Kasumi-1 (cell line): ENCODE measurements at places on chromosomes 16 and 17.
A peak's percentile ranks its signal among the peaks of the same experiment; 100 is the strongest.

GRCh38 chr16:27482397-27483087 is 67.2 kb downstream of the GTF3C1 start:
- no peak for DNase-seq

DNA sequence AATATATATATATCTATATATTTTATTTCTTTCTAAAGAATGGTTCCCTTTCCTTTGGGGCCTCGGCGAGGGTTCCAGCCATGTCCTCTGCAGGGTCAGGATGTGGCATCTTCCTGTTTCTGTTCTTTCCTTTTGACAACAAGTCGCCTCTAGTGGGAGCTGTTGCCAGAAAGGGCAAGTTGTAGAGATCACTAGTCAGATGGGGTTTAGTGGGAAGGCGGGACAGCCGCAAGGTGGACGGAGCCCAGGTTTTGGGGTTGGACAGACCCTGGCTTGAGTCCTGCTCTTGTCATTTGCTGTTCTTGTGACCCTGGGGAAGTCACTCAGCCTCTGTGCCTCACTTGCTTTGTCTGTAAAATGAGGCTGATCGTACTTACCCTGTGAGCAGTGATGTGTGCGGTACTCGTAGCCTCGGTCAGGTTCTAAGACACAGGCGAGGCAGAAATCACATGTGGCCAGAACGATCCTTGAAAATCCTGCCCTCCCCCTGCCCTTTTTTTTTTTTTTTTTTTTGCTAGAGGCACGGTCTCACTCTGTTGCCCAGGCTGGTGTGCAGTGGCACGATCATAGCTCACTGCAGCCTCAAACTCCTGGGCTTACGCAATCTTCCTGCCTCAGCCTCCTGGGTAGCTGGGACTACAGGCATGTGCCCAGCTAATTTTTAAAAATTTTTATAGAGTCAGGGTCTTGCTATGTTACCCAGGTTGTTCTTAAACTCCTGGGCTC is 80.1 kb downstream of the ABCC6 start:
- peak; percentile 64 for DNase-seq

GRCh38 chr17:48198950-48199541 is 91.5 kb downstream of the SNX11 start:
- no peak for DNase-seq

DNA sequence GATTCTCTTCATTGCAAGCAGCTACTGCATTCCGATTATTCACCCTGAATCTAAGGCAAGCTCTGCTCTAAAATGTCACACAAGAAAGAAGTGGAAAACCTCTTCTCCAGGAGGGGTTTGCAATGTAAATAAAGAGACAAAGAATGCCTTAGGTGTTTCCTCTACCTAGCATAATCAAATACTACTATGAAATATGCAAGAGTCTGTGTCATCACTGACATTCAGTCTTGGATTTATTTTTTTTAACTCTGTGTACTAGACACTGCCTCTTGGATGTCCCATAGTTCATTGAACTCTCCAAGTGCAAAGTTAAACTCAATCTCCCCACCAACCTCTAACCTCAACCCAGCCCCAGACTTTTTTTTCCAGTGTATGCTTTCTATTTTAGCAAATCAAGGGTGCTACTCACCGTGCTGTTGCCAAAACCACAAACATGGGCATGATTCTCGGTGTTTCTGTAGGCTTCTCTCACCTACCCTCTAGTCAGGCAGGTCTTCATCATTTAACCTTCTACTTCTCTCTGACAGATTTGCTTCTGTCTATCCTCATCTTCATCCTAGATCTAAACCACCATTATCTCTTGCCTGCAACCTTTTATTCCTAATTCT is 329.1 kb downstream of the CDH13 start:
- no peak for DNase-seq

GRCh38 chr16:4115209-4115948 is 863 bp downstream of the ADCY9 start:
- DNase-seq = peak; percentile 28

- no peak for DNase-seq
These were observed 8.8 kb downstream of the PMM2 start for GRCh38 chr16:8806272-8806983.

GRCh38 chr17:62085511-62086408 is 20.7 kb upstream of the MED13 start:
- no peak for DNase-seq

- no peak for DNase-seq
These were observed 45.3 kb downstream of the CCDC182 start for GRCh38 chr17:57699751-57700219.

GRCh38 chr16:15443753-15444152 is 9.4 kb downstream of the BMERB1 start:
- DNase-seq = no peak

GRCh38 chr16:28927815-28928214 is 2.8 kb upstream of the RABEP2 start:
- DNase-seq = no peak

DNA sequence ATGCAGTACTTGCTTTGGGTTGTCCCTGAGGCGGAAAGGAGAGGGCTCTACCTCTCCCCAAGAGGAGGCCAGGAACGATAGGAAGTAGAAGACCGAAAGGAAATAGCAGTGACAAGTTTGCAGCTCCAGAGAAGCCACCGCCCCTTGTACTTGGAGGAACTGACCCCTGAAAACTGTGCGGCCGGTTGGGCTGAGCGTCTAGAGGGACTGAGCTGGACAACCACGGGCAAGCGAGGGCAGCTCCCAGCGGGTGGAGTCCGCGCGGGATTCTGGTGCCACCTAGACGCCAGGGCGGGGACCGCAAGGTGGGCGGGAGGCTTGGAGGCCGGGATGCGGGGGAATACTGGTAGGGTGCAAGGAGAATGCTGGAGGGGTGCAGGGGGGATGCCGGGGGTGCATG is 1.3 kb upstream of the SLC6A4 start:
- peak; percentile 12 for DNase-seq

- DNase-seq = no peak
These were observed 83.0 kb upstream of the TBC1D3K start for GRCh38 chr17:37841232-37841631.

DNA sequence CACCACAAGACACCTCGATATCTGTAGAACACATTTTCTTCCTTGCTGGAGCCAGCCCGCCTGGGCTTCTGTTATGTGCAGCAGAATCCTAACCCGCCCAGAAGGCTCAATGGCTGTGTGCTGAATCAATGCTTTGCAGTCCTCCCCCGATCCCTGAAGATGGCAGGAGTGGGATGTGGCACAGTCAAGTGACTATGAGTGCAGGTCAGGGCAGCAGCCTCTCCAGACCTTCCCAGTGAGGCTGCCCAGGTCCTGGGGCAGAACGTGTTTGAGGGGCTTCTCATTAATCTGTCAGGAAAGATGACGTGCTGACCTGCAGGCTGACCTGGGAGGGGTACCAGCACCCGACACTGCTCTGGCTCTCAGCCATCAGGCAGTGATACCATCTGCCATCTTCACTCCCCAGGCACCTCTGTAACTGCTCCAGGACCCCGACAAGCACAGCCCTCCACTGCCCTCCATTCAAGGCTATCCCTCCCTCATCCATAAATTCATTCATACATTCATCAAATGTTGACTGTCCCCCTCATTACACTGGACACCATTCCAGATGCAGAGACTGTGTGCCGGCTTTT is 35.2 kb downstream of the LRRC75A start:
- no peak for DNase-seq

- no peak for DNase-seq
These were observed 42.3 kb downstream of the RNF112 start for GRCh38 chr17:19453296-19453695.

- no peak for DNase-seq
These were observed 5.9 kb downstream of the TMEM98 start for GRCh38 chr17:32933881-32934280.

GRCh38 chr16:84414789-84415326 is 46.5 kb downstream of the ATP2C2 start:
- no peak for DNase-seq

- no peak for DNase-seq
These were observed 61.9 kb upstream of the CCL1 start for GRCh38 chr17:34424814-34425491.

DNA sequence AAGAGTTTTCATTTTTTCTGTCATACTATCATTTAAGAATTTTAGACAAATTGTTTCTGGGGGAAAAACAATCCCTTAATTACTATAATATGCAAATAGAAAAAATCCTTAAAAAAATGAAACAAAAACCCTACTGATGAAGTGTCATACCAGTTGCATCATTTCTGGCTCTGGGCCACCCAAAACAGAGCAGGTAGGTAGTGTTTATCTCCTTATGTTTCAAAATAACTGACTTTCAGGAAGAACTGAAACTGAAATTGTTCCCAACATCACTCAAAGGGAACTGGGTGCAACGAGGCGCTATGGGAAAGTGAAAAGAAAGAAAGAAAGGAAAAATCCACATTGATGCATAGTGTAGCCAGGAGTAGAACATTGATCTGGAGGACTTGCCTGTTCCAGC is 653.1 kb upstream of the SOX9 start:
- DNase-seq = no peak
